HFFc6 (cell line): ENCODE measurements at places on chromosomes 4 and X.

GRCh38 chrX:53997724-53998123, 46.5 kb downstream of the PHF8 start:
- no peak for DNase-seq

DNA sequence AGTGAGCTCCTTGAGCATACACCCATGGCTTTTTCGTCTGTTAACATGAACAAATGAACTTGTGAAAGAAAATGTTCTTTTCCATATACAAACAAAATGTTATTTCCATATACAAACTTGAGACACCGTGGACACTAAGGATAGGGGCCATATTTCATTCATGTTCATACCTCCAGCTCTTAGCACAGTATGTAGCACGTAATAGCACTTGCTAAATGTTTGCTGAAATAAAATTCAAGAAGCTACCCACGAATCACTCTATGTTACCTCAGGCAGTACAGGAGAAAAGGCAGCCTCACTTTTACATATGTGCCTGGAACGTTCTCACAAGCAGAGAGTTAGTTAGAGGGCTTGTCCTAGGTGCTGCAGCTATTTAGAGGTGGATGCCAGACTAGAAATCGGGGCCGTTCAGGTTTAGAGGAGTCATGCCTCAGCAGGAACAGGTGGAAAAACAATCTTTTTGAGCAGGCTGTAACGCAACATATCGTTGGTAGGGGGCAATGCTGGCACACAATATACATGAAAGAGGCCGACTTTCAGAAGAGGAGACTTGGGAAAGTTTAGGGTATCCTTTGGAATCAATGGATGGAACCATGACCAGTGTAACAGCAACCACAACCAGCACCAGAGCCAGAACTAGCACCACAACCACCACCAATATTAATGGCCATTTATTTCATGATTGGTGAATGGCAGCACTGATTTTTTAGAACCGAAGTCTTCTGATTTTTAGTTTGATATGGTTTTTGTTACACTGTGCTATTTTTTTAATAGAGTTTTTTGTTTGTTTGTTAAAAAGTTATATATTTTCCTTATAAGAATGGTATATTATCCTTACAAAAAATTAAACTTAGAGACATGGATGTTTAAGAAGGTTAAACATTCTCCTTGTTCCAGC, 14.8 kb upstream of the PAQR3 start:
- no peak for DNase-seq

- no peak for DNase-seq
Measured at GRCh38 chr4:108831886-108832285, 69.0 kb upstream of the ETNPPL start.

GRCh38 chr4:13084210-13084609, 399.9 kb downstream of the RAB28 start:
- no peak for DNase-seq

- no peak for DNase-seq
Measured at GRCh38 chr4:83905952-83906351, 370.0 kb downstream of the GPAT3 start.

GRCh38 chrX:134365904-134366303, 94.1 kb upstream of the HPRT1 start:
- no peak for DNase-seq

GRCh38 chr4:141647966-141648365, 11.6 kb downstream of the IL15 start:
- DNase-seq = no peak

DNA sequence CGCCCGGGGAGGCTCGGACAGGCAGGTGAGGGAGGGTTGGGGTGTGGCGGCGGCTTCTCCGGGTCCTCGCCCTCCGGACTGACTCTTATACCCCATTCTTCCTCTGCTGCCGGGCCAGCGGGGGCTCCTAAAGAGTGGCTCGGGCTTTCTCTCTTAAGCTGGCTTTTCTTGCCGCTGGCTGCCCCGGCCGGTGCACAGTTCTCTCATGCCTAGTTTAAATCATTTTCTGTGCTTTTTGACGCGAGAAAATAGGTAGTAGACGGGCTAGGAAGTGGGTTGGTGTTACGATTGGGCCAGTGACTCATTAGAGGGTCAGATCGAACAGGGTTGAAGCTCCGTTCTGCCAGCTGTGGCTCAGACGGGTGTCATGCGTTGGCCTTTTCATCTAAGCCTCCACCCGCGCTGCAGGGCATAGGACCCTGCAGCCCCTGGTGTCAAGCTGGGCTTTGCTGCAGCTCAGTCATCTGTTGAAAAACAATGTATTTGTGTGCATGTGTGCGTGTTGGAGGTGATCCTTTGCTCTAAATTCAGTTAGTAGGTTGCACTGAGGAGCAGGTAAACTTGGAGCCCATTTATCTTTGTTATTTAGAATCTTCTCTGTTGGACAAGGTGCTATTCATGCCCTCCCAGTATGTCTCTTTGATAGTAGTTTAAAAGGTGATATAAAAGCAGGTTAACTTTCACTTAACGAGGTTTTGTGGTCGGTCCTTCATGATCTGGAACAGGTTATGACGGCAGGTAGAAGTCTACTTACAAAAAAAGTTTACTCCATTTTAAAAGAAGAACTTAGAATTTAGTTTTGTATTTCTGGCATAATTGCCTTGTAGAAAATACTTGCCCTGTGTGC, 802 bp downstream of the BMP2K start:
- DNase-seq = peak; percentile 61

DNA sequence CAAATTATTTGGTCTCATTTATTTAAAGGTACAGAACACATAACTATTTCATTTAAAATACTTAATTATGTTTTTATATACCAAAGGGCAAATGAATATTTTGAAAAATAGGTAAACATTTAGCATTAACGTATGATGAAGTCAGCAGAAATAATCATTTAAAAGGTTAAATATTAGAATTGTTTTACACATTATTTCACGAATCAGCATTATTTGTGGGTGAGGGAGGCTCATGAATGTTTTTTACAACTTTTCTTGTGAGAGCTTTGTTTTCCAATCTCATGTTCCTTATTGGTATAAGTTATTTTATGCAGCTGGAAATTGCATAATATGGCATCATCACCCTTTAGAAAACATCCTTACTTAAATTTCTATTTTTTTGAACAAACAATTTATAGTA, 73.9 kb upstream of the FSTL5 start:
- DNase-seq = no peak

GRCh38 chrX:123756320-123756719, 23.5 kb upstream of the THOC2 start:
- DNase-seq = peak; percentile 39

- no peak for DNase-seq
Measured at GRCh38 chr4:33171873-33172525, 2451.8 kb downstream of the PCDH7 start.

GRCh38 chr4:186297013-186297645, 31.1 kb downstream of the F11 start:
- peak; percentile 66 for DNase-seq

DNA sequence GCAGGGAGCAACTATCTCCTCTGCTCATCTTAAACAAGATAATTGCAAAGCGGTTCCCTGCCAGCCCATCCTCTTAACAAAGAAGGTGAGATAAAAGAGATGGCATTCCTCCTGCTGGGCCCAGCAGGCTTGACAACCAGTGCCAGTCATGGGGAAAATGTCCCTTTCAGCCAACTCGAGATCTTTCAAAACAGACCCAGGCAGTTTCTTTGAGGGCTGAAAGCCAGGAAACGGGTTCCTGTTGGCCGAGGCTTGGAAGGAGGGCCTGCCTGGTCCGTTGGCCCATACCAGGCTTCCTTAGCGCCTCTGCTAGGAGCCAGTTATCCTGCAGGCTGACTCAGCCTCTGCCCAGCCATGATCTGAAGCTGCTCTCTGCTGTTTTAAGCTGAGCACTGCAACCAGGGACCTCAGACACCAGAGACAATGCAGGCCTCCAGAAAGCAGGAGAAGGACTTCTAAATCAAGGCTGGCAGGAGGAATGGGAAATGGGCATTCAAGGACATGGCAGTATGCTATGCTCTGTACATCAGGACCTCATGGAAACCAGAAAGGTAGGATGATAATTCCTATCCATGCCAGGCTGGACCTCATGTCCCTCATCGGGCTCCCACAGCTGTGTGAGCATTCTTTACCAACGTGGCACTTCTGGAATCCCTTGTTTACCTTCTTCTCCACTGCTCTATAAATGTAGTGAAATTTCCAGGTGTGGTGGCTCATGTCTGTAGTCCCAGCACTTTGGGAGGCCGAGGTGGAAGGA, 42.4 kb upstream of the SLC2A9 start:
- peak; percentile 49 for DNase-seq

DNA sequence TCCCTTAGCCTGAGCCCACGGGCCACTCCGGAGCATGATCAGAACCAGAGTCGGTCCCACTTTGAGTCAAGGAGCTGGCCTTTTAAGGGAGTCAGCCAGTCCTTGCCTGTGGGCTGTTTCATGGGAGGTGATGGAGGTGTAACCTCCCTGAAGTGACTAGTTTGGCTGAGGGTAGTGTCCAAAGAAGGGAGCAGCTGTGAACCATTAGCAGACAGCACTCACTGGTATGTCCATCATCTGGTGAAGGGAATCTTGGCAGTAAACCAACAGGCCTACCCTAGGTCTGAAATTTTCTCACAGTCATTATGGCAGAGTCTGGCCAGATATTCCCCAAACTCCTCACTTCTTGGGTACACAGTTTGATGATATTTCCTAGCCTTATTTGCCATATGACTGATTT, 12.3 kb upstream of the REPS2 start:
- no peak for DNase-seq

GRCh38 chr4:165410214-165410613, 31.4 kb downstream of the CPE start:
- DNase-seq = no peak

DNA sequence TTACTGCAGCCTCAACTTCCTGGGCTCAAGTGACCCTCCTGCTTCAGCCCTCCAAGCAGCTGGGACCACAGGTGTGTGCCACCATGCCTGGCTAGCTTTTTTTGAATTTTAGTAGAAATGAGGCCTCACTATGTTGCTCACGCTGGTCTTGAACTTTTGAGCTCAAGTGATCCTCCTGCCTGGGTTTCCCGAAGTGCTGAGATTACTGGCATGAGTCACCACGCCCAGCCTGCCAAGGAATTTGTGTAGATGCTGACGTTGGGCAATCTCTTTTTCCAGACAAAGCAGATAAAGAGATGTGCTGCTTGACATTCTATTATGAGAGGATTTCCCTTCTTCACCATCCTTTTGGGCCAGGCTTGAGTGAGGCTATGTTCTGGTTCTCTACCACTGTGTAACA, 254.5 kb upstream of the RPS6KA3 start:
- DNase-seq = peak; percentile 44

- DNase-seq = no peak
Measured at GRCh38 chr4:78347527-78347926, 204.0 kb upstream of the ANXA3 start.

GRCh38 chr4:88018466-88018865, 11.0 kb downstream of the PKD2 start:
- DNase-seq = no peak

- no peak for DNase-seq
Measured at GRCh38 chr4:67608027-67608426, 49.5 kb downstream of the STAP1 start.
